Activated B cell treated with CpG ODN at 0.5 μM for 24 hours (primary cell): ENCODE measurements at places on chromosomes 7 and 10.

- H3K27ac ChIP-seq, result no peak overlapping the region
- peaks cover 12% of the 10 kb centered on the region for H3K36me3 ChIP-seq
- H3K4me3 ChIP-seq, result no peak overlapping the region
- no peaks in the 10 kb centered on the region for H3K27me3 ChIP-seq
Observed at GRCh38 chr10:129626309-129626708, 159.3 kb downstream of the MGMT start.

GRCh38 chr10:102546606-102547320 is 43.0 kb downstream of the SUFU start:
- H3K36me3 ChIP-seq, result peaks cover 15% of the 10 kb centered on the region
- H3K27me3 ChIP-seq, result no peaks in the 10 kb centered on the region
- no peak overlapping the region for H3K4me3 ChIP-seq
- no peak overlapping the region for H3K27ac ChIP-seq
- H3K4me1 ChIP-seq, result peaks cover 7% of the 10 kb centered on the region
- DNase-seq, result no peak

- H3K4me1 ChIP-seq, result no peaks in the 10 kb centered on the region
- H3K36me3 ChIP-seq, result no peaks in the 10 kb centered on the region
- DNase-seq, result no peak
- peaks cover 24% of the 10 kb centered on the region for H3K27me3 ChIP-seq
- no peak overlapping the region for H3K27ac ChIP-seq
- no peak overlapping the region for H3K4me3 ChIP-seq
Observed at GRCh38 chr7:142323706-142324105, 65.8 kb upstream of the PRSS58 start.

- no peaks in the 10 kb centered on the region for H3K27me3 ChIP-seq
- H3K36me3 ChIP-seq, result no peaks in the 10 kb centered on the region
- no peak overlapping the region for H3K4me3 ChIP-seq
- no peaks in the 10 kb centered on the region for H3K4me1 ChIP-seq
Observed at GRCh38 chr7:78197447-78197846, 398.9 kb downstream of the PHTF2 start.

GRCh38 chr10:124142960-124143359 is 49.6 kb upstream of the CHST15 start:
- H3K4me3 ChIP-seq, result no peak overlapping the region
- no peaks in the 10 kb centered on the region for H3K27me3 ChIP-seq
- no peak overlapping the region for H3K27ac ChIP-seq
- H3K36me3 ChIP-seq, result no peaks in the 10 kb centered on the region

- H3K27me3 ChIP-seq, result no peaks in the 10 kb centered on the region
- H3K4me3 ChIP-seq, result no peak overlapping the region
- H3K27ac ChIP-seq, result no peak overlapping the region
- no peaks in the 10 kb centered on the region for H3K36me3 ChIP-seq
Observed at GRCh38 chr7:136045181-136045580, 68.0 kb upstream of the MTPN start.

DNA sequence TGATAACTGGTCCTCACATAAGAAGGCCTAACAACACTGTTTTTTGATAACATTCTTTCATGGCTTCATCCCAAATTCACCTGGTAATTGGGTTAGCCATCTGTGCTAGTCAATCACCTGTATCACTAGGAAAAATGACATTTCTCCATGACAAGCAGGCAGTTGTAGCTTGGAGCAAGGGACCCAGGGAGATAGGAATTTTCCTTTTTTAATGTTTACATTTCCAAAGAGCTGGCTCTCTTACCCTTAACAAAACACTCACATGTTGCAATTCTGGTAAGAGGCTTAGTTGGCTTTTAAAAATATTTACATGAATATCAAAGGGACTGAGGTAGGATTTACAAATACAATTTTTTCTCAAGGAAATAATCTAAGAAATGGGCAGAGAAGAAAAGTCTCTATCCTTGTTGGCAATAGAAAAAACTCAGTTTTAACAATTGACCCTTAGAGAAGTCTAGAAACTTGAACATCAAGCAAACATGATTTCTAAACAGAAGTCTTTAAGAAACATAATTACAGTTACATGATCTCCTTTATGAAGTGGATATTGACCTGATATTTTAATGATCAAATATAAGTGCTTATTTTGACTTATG is 16.1 kb upstream of the AKR1C1 start:
- H3K36me3 ChIP-seq, result no peaks in the 10 kb centered on the region
- H3K27me3 ChIP-seq, result no peaks in the 10 kb centered on the region
- no peaks in the 10 kb centered on the region for H3K4me1 ChIP-seq
- no peak overlapping the region for H3K27ac ChIP-seq
- H3K4me3 ChIP-seq, result no peak overlapping the region

DNA sequence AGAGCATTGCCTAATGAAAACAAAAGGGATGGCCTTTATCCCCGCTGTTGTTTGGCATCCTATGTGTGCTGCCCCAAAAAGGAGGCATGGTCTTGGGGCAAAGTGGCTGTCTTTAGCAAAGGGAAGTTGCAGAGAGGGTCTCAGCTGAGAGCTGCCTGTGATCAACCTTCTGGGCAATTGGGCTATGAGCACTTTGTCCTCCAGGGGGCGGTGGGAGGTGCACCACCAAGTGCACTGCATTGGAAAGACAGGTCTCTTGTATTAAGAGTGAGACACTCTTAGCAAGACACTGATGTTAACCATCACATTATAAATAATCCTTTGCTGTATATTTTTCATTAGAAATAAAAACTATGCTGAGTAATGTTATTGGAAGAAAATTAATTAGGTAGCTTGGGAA is 314.8 kb downstream of the POM121L12 start:
- H3K36me3 ChIP-seq, result no peaks in the 10 kb centered on the region
- H3K27ac ChIP-seq, result no peak overlapping the region
- no peaks in the 10 kb centered on the region for H3K4me1 ChIP-seq
- H3K4me3 ChIP-seq, result no peak overlapping the region
- DNase-seq, result no peak

DNA sequence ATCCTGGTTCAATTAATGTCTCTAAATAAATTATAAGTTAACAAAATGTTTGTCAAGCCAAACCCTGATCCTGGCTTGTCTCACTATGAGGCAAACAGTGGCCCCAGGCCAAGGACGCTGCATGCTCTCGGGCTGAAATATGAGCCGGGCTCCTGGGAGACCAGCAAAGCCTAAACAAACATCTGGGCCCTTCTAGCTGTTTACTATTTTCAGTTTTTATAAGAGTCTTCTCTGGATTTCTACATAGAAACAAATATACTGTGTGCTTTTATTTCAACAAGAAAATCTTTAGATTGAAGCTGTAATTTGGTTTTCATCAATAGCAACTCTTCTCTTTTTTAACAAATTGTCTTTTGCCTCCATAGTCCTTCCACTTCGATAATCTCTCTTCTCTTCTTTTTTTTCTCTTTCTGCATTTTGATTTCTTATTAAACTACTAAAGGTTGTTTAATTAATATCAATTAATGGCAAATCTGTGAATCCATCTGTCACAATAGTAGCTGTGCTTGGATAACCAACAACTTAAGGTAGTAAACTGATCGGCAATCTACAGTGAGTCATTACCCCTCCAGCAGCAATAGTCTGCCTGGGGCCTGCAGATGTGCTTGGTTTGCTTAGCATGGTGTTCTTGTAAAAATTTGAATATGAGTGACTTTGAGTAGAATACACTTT is 83.3 kb upstream of the DNAJC1 start:
- no peak for DNase-seq
- H3K36me3 ChIP-seq, result no peaks in the 10 kb centered on the region
- H3K27ac ChIP-seq, result no peak overlapping the region
- H3K27me3 ChIP-seq, result peaks cover 17% of the 10 kb centered on the region
